ENCODE measurements at places on chromosomes 5 and 9.

- DNase-seq: no peak
These were observed 118.5 kb downstream of the NRG2 start for GRCh38 chr5:139924294-139925215.

DNA sequence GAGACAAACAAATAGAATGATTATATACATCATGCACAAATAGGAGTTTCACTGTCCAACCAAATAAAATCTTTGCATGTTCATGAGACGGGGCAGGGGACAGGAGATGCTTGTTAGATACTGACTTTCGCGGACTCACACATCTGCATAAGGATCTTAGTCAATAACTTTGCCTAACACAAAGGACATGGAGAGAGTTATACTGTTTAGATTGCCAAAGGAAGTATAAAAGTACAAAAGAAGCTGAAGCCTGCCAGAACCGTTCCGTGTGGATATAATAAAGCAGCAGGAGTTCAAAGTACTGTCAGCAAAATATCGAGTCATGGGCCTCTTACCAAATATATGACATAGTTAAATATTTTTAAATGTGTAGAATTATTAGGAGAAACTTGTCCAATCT lies 1148.4 kb downstream of the EFNA5 start:
- no peak for DNase-seq

GRCh38 chr5:139379626-139380449 lies 3.3 kb downstream of the SLC23A1 start:
- DNase-seq: no peak

DNA sequence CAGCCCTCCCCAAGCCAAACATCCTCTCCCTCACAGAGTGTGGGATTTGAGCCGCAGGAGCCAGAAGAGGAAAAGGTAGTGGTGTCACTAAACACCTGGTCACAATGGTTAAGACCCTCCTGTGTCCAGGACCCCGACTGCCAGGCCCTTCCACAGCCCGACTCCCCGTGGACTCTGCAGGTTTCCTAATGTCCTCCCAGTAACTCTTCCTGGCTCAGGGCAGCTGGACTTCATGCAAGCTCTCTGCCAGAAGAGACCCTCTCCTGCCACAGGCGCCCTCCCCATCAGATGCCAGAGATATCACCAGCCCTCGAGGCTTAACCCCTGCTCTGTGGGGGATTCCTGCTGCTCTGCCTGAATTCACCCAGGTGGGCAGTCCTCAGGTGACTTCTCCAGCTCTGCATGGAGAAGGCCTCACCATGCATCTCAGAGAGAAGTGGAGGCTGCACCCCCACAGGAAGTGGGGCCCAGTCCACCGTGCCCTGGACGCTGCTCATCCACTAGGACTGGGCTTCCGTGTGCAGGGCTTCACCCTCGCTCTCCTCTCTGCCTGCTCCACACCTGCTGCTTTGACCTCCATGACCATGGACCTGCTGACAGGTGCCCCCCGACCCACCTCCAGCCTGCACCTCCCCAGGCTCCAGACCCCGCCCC lies 111.2 kb downstream of the ADAMTS2 start:
- DNase-seq: no peak

GRCh38 chr5:69271376-69271775 lies 36.7 kb downstream of the CDK7 start:
- DNase-seq: no peak

DNA sequence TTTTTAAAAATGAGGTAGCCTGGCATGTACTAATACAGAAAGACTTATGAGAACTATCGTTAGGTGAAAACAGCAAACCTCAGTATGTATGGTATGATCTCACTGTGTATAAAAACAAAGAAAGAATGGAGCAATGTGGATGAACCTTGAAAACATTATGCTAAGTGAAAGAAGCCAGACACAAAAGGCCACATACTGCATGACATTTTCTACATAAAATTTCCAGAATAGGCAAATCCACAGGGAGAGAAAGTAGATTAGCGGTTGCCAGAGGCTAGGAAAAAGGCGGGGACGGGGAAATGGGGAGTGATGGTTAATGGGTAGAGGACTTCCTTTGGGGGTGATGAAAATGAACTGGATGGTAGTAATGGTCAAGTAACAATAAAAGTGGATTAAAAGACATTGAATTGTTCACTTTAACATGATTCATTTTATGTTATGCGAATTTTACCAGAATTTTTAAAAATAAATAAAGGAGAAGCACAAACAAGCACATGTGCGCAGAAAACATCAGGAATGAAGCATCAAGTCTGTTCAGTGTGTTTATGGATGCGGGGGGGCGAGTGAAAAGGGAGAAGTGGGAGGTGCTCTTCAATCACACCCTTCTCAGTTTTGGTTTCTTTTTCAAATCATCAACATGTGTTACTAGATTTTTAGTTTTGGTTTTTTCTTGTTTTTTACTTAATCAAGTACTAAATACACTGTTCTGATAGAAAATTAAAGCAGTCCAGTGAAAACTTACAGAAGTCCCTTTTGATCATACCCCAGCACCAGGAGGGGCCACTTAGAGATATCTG lies 16.3 kb downstream of the ROR2 start:
- no peak for DNase-seq

- DNase-seq: no peak
These were observed 9.0 kb downstream of the OR2S2 start for GRCh38 chr9:35948901-35949318.

DNA sequence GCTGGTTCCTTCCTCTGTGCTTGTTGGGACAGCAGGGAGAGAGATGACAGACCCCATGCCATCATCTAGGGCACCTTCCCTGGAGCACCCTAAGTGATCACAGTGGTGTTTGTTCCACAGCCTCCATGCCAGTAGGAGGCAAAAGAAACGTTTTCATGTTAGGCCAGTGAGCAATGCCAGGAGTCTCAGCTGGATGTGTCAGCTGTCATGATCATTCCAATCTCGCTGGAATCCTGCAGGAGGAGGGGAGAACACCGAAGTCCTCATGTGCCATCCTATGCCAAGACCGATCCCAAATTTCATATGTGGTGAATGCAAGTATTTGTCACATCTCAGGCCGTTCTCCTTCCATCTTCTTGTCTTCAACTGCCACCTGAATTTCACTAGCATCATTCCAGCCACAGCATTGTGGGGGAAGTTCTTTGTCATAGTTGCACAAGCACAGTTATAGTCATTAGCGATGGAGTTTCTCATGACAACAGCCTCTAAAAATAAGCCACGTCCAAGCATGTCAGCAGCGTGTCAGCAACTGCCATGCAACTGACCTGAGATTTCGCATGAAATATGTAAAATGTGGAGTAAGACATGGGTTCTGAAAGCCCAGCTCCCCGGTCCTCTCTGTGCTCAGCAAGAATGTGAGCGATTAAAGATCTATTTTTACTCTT lies 97.2 kb upstream of the DNAH5 start:
- no peak for DNase-seq

GRCh38 chr5:32207355-32207634 lies 33.2 kb upstream of the GOLPH3 start:
- DNase-seq: no peak

DNA sequence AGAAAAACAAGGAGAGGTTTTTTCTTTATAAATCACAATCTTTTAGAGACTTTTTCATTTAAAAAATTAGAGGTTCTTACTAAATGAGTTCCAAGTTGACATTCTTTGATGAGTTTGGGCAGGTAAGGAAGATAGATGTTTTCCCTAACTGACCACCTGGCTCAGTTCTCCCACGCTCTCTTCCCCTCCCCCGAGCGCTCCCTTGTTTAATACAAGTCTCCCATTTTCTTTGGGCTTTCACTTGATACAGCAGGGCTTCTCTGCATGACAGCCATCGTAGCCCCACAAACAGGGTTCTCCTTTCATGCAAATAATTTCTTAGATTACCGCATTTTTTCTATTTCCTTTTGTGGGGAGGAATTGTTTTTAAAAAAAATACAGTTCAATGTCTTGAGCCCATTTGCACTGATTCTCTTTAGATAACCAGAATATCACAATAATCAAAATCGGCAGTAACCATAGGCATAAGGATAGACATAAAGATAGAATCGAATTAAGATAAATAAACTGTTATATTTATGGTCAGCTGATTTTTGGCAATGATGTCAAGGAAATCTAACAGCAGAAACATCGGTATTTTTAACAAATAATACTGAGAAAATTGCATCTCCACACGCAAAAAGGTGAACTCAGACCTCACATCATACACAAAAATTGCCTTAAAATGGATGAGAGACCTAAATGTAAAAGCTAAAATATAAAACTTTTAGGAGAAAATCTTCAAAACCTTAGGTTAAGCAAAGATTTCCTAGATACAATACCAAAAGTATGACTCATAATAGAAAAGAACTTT lies 325.4 kb downstream of the PIK3R1 start:
- no peak for DNase-seq

- no peak for DNase-seq
These were observed 30.9 kb downstream of the ZFYVE16 start for GRCh38 chr5:80438739-80439138.

- no peak for DNase-seq
These were observed 72.1 kb upstream of the SREK1 start for GRCh38 chr5:66072031-66072430.

DNA sequence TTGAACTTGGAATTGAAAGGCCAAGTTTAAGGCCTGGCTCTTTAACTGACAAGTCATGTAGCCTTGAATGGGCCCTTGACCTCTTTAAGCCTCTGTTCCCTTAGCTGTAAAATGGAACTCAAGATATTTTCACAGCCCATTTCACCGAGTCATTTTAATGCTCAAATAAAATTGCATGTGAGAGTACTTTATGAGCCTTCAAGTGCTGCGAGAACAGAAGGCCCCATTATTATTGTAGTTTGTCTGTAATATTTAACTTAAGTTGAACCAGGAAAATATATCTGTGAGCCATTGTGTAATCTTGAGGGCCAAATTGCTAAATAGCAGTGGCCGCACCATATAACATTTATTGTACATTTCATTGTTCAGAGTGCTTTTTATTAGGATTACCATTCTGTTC lies 249.9 kb downstream of the NTRK2 start:
- no peak for DNase-seq

GRCh38 chr5:156927545-156927944 lies 35.5 kb downstream of the TIMD4 start:
- no peak for DNase-seq

DNA sequence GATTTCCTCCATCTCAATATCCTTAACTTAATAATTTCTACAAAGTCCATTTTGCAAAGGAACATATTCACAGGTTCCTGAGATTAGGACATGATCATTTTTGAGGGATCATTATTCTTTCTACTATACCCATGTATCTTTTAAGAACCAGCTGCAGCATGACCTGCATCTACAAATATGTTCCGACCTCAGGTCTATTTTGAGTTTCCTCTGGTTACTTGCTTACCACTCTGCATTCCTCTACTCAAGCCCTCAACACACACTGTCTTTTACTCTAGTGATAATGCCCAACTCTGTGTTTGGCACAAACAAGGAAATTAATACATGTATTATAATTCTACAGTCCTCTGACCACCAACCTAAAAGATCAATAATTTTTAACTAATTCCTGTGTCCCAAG lies 386.1 kb downstream of the DNAH5 start:
- no peak for DNase-seq

DNA sequence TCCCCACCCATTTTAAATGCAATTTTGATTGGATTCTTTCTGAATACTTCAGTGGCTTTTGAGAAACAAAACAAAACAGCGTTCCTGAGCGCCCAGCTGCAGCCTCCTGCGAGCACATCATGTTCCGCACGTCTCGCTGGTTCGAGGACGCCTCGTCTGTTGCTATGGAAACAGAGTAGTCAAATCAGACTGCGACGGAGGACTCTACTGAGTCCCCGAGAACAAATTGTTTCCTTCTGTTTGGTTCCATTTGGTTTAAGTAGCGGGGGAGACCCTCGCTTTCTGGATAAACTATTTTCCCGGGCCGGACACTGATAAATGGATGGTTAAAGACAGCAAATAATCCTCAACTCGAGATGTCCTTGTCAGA lies 69.0 kb downstream of the SLC28A3 start:
- no peak for DNase-seq
